ENCODE measurements at places on chromosomes 1 and 21.
A peak's percentile ranks its signal among the peaks of the same experiment; 100 is the strongest.

DNA sequence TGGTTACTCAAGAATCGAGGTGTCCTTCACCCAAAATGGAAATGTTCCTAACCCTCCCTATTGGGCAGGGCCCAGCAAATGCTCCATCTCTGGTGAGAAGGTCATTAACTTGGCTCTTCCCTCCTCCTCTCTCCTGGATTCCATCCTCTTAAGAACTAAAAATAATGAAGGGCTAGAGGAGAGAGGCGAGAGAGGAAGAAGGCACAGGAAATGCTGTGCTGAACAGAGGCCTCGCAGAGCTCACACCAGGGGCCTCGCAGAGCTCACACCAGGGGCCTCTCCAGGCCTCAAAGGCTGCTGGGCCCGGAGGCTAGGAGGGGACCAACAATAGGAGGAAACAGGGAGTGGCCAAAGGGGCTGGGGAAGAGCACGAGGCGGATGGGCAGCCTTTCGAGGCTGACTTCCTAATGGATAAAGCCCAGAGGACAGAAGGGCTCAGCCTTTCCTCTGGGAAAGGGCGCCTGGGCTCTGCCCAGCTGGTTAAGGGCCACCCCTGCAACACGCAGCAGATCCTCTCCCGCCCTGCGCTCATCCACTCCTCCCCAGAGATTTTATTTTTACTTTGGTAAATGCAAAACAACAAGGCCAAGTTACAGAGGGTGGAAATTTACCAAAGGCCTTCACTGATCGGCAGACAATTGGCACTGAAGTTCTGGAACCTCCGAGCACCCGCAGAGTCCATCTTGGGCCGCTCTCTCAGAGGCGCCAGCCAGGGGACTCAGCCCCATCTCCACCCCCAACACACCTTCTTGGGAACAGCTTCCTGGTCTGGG lies 78.5 kb downstream of the ITPKB start:
- DNase-seq: peak; percentile 30

GRCh38 chr1:210662291-210663050 lies 333.8 kb downstream of the HHAT start:
- peak; percentile 30 for DNase-seq

DNA sequence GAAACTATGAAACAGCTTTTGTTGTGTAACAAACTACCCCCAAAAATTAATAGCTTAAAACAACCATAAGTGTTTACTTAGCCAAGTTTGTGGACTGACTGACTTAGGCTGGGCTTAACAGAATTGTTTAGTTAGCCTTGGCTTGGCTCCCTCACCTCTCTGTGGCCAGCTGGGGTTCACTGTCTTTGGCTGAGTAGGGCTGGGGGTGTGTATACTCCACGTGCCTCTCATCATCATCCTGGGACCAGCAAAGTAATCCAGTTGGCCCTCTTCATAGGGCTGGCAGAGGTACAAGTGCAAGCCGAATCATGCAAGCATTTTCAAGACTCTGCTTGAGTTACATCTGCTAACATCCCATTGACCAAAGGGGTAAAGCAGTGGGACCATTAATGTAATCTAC lies 252.3 kb downstream of the BRINP2 start:
- no peak for DNase-seq

DNA sequence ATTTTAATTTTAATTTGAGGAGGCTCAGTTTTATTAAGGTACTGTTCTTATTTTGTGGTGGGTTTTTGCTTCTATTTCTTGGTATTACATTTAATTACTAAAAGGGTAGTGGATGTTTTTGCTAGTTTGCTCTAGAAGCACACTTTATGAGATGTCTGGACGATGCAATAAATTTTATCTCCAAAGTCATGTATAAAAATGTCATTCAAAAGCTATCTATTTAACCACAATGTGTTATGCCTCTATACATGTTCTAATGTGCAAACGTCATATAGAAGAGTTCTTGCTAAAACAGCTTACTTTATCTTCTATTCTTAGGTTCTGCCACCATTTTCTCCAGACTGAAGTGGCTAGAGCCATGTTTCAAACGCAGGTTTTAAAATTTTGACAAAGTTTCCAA lies 12.9 kb upstream of the MPC2 start:
- DNase-seq: no peak

DNA sequence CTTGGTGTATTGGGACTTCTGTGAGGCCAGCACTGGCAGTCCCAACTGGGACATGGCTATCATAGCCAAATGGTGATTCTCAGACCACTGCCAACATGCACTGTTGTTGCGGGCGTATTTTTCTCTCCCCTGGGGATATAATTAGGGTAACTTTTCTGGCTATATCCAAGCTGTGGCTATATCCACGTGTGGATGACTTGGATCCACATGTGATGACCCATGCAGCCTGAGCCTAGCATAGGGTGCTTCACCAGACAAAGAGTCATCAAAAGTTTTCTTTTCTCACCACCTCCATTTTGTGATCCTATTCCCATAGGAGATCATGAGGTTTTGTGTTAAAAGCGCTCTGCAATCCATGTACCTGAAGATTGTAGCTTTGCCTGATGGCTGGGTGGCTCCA lies 51.2 kb upstream of the CSF3R start:
- DNase-seq: no peak

GRCh38 chr1:177487481-177487880 lies 316.7 kb downstream of the BRINP2 start:
- DNase-seq: no peak

DNA sequence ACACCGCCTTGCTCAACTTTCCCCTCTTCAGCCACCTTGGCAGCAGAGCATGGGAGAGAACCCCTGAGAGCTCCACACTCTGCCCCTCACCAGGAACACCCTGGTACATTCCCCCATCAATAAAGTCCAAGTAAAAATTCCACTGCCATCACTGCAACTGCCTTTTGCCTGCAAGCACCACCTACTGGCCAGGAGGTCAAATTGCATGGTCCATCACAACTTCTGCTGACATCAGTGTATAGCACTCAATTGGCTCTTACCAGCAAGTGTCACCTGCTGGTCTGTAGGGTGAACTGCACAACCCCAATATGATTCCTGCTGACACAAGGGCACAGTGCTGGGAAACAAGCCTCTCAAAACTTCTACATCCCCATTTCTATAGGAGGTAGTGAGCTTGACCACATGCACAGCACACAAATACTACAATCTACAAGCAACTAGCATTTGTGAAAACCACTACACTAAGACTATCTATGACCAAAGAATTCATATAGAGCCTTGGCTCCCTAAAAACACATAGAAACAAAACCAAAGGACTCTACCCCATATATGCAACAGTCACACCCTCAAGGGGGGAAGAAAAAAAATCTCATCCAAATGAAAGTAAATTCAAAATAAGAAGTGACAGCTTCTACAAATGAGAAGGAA lies 69.2 kb downstream of the FASLG start:
- no peak for DNase-seq

Measured in NCI-H2081 (cell line).